Naive B cell (primary cell): ENCODE measurements at places on chromosomes 11 and 22.

DNA sequence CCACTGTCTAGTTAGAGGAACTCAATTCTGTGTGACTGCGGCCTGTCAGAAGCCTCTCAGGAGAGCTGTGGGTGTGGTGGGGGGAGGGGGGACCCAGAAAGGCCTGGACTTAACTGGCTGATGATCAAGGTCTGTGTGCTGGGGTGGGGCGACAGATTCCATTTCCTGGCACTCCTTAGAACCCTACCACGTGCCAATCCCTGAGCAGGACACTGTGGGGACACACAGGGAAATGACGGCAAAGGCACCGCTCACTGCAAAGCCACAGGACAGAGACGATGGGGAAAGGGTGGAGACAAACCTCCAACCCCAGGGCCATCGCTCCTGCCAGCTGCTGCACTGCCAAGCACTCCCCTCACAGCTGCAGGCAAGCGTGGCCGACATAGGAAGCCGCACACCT is 58.4 kb upstream of the BID start:
- no peak for DNase-seq

GRCh38 chr11:127806501-127806900 is 780.9 kb downstream of the ETS1 start:
- no peak for DNase-seq

DNA sequence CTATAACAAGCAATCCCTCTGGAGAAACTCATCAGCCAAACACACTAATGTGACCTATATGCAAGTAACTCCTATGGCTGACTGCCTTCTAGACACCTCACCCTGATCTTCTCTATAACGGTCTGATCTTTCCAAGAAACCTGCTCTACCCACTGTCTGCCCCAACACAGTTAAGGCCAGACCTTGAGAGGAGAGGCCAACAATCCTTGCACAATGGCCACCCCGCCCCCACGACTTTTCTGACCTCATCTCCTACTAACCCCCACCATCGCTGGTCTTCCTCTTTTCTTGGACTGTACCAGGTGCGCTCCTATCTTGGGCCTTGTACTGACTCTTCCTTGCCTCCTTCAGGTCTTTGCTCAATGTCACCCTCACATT is 12.5 kb downstream of the HIRA start:
- DNase-seq = no peak

DNA sequence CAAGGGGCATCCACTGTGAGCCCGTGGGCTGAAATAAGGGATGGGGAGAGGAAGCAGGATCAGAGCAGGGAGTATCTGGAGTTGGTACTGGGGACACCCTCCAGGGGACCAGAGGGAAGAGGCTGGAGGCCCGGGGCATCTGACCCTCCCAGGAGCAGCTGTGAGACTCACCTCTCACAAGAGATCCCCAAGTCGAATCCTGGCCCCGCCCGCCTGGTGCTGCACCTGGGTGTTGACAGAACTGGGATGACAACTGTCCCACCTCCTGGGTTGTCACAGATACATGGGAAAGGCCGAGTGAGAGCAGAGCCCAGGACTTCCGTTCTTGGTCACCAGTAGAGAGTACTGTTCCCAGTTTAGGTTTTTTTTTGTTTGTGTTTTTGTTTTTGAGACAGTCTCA is 78.9 kb downstream of the CELSR1 start:
- no peak for DNase-seq

DNA sequence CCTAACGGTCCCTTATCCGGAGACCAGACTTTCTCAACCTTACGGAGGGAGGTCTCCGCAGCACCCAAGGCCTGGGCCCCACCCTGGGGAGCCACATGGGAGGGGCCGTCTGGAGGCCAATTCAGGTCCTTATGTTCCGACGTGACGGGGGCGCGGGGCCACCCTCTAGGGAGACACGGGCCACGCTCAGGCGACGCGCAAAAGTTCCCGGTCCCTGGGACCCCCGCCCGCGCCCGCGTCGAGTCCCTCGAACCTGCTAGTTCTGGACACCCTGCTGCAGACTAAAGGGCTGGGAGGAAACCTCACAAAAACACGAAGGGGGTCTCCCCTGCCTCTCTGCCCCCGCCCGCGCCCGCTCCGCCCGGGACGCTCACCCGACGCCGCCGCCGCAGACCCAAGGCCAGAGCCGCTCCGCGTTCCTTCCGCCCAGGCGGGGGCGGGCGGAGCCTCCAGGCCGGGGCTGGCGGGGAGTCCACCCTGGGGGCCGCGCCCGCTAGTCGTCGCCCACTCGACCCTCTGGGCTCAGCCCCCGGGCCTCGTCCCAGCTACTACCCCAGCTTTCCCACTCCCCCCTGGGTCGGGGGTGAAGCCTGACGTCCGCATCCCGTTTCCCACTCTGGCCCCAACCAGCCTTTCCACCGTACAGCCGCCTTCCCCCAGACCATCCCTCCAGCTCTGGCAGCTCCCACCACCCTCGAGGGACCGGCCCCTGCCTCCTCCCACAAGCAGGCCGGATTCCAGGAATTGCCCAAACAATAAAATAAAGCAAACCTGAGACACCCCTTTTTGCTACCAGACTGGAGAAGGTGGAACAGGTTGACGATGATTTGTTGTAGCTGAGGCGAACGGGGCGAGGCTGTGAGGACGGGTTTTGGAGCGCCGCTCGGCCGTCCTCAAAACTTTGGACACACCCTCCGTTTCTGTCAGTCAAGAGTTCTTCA is 2.7 kb downstream of the RNH1 start:
- no peak for DNase-seq

GRCh38 chr11:119025099-119025473 is 5.6 kb downstream of the SLC37A4 start:
- DNase-seq = no peak

DNA sequence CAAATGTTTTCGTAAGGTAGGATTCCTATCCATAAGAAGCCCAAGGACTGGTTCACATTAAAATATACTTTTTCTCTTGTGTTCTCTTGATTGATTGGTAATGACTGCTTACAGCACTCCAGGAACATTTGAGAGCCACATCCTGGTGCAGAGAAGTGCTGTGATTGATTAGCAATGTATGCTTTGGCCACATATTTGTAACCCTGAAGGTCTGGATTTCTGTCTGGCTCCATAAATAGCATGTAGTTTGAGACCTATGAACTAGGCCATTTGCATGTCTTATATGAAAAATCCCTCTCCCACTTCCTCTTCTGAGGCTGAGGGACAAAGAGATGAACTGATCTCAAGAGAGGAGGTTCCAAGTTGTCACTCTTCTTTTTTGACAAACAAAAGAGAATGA is 49.3 kb upstream of the CD44 start:
- DNase-seq = peak; percentile 50

DNA sequence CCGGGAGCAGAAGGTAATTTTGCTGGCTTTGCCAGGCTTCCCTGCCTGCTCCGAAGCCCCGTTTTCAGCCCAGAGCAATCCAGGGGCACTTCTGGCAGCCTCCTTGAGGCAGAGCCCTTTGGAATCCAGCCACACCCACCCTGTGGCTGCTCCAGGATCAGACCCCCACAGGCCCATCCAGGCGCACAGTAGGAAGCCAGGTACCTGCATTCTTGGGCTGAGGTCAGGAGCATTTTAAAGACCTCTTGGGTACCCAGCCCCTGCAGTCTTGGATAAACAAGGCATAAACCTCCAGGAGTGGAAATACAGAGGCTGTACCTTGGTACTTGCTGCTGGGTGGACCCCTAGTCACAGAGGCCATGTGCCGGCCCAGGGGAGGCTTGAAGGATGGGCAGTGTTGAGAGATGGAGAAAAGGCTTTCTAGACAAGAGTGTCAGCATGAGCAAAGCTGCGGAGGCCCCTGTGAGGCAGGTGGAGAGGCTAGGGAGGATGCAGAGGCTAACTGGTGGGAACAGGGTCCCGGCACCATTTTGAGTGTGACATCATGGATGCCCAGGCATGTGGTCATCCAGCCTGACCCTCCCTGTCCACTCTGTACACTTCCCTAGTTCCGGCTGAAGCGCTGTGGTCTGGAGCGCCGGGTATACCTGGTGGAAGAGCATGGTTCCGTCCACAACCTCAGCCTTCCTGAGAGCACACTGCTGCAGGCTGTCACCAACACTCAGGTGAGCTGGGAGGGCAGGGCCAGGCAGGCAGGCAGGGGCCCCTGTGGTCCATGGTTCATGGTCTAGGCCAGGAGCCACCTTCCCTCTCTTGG is 3.9 kb downstream of the MUS81 start:
- no peak for DNase-seq

DNA sequence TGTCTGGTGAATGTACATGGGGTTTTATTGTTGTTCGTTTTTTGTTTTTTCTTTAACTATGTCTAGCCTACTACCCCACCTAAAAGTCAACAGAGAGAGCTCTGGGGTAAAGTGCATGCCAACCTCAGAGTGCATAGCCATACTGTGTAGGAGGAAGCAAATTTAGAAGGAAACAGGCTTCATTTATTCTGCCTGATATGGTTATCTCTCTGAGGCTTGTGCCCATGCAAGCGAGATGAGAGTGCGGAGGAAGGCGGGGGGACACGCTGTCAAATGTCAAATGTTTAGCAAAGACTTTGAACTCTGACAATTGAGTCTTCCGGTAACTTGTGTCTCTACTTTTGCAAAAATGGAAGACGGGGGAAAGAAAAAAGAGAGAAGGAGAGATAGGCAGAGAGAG is 295.5 kb downstream of the ETS1 start:
- DNase-seq = peak; percentile 79

DNA sequence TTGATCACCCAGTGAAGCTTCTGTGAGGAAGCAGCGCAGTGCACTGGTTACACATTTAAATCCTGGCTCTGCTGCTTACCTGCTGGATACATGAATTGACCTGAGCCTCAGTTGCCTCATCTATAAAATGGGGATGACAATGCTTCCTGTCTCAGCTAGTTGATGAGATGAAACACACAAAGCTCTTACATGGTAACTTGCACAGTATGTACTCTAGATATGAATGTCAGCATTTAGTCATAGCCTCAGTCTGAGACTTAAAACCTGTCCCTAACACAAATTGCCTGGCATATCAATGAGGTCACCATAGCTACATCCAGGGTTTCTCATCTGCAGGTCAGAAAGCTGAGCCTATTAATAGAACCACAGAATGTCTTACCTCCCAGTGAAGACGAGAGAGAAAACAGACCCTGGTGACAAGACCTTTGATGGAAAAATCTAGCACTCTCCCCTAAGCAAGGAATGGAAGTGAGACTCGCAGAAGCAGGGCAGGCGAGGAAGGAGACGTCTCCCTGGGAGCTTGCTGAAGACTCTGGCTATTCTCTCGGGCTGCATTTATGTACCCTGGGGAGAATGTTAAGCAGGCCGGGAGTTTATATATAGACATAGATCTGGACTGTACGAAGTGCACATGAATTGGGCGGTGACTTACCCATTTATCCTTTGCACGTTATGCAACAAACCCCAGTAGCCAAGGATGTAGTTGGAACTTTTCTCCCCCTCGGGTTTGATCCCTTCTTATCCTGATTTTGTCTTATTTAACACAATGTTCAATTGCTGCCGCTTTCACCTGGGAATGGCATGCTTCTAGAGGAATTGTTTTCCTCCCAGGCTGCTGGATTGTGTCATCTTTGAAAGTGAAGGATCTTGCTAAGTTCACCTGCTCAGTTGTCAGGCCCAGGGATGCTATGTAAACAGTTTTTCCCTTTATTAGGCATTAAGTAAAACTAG is 18.0 kb downstream of the SDHAF2 start:
- DNase-seq = no peak

GRCh38 chr11:79025622-79026021 is 415.2 kb downstream of the TENM4 start:
- no peak for DNase-seq

GRCh38 chr11:33802194-33802950 is 28.1 kb upstream of the FBXO3 start:
- no peak for DNase-seq

DNA sequence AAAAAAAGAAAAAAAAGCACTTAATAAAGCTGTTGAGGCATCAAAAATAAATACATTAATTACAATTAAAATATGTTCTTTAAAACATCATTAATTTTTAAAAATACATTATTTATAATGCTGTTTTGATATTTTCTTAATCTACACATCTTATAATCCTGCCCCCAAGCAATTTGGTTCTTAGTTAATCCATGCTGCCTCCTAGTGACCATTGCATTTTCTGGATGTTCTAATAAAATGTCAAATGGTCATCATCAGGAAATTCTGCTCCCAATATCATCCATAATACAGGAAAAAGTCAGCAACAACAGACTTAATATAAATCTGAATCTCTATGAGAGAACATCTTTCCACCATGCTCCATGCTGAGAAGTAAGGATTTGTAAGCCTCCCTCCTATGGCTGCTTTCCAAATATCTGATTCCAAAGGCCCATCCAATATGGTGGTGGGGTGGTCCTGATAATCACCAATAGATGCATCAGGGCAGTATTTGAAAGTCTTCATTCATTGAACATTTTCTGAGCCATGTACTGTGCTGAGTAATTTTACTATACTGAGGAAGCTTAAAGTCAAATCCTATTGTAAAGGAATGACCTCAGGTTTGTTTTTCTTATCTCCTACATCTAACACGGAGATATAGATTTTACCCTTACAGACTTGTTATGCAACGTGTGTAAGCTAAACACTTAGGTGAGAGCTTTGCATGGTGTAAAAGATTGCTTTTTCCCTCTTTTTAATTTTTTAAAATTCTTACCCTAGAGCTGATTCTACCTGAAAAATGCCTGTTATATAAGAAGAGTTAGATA is 124.7 kb upstream of the BMAL1 start:
- DNase-seq = no peak

DNA sequence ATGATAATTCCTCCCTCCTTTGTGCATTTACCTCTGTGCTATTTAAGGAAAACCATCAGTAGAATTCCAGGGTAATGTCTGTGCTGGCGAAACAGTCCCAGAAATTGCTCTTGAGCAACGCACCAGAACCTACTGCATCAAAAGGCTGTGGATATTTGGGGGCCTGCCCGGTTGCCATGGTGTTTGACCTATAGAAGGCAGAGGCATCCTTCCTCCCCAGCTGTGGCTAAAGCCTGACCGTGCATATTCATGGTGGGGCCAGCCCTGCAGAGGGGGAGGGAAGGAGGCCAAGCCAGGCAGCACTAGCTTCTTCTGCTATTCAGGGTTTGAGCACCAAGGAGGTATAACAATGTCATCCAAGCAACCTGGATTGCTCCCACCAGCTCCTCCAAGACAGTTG is 215.0 kb upstream of the E2F8 start:
- no peak for DNase-seq

- no peak for DNase-seq
These were observed 24.4 kb upstream of the A4GALT start for GRCh38 chr22:42745118-42745517.

DNA sequence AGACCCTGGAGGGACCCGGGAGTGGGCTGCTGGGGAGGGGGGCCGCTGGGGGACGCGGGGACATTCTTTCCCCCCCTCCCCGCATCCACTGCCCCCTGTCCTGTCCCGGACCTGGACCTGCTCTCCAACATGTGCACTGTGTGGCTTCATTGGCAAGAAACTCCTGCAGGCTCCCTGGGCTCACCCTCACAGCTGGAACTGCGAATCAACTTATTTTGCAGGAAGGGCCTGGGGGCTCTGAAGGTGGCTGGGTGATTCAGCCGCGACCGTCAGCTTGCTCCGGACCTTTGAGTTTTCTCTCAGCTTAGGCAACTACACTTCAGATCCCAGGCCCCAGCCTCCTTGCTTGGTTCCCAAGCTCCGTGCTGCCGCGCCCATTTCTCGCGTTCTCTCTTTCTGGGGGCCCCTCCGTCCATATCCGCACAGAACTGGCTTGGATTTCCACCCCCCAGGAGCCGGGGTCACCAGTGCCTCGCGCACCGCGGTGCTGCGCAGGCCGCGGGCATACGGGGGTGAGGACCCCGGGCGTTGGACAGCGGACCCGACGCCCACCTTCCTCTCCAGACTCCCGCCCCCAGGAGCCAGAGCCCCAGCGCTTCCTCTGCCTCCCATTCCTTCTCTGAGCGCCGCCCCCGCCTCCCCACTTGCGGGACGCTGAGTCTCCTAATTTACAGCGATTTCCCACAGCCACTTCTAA is 471 bp upstream of the AHNAK start:
- DNase-seq = no peak

- no peak for DNase-seq
These were observed 154.4 kb downstream of the NAV2 start for GRCh38 chr11:19867064-19867463.
